ENCODE measurements at places on chromosomes 1 and 21. TPM values are rescaled to one million over a fixed set of nuclear protein-coding genes. Genes with fewer than 3 reads are reported as not detected.

DNA sequence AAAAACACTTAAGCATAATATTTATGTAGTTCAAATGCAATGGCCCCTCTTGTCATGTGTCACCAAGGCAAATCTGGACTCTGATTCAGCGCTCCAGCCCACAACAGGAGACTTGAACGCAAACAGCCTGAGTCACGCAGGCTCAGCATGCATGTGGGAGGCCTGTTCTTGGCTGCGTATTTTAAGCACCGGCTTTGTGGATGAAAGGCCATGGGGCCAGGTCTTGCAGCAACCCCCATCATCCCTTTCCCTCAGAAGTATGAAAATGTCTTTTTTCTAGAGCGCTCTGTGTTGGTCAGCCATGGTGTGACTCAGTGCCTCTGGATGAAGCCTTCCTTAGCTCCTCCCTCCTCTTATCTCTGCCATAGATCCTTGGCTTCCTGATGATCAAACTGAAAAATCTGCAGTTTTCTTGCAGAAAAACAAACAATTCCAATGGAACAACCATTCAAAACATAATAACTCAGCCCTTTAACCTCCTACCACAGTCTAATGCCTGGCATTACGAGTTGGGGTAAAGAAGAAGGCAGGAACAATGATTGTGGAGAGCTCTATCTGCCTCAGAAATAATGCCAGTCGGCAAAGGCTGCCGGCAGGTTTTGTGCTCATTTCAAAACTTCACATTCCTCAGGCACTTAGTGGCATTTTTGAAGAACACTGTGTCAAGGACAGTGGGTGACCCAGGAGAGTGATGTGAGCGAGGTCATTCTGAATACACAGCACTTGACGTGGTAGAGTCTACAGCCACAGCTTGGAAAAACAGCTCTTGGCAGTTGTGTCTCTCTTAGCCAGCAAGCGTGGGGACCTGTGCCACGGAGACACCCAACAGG, 167.5 kb downstream of the CLIC6 start:
- peaks cover 18% of the 10 kb centered on the region for H3K4me1 ChIP-seq
- peaks cover 16% of the 10 kb centered on the region for H3K36me3 ChIP-seq
- no peak overlapping the region for H3K4me3 ChIP-seq
- no peaks in the 10 kb centered on the region for H3K27me3 ChIP-seq
- no peak overlapping the region for H3K27ac ChIP-seq

DNA sequence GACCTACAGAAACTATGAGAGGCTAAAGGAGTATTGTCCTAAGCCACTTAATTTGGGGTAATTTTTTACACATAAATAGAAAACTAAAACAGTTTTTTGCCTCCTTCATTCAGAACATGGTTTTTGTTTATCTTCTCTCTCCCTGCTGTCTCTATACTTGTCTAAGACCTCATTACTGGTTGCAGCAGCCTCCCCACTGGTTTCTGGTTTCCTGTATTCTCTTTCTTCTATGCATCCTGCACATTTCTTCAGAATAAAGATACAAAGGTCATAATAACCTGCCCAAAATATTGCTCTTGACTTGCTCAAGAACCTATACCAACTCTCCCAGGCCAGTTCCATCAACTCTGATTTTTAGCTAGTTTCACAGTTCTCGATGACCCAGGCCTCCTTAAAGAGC, 19.8 kb upstream of the BOLA1 start:
- H3K4me1 ChIP-seq: peaks cover 47% of the 10 kb centered on the region
- H3K4me3 ChIP-seq: peak overlapping the region; percentile 29
- no peaks in the 10 kb centered on the region for H3K36me3 ChIP-seq
- no peaks in the 10 kb centered on the region for H3K27me3 ChIP-seq
- H3K27ac ChIP-seq: no peak overlapping the region
- DNase-seq: no peak

Gene F3
- total RNA-seq: 0.11 TPM

- peaks cover 28% of the 10 kb centered on the region for H3K36me3 ChIP-seq
- DNase-seq: no peak
- no peak overlapping the region for H3K4me3 ChIP-seq
- no peak overlapping the region for H3K27ac ChIP-seq
- peaks cover 7% of the 10 kb centered on the region for H3K4me1 ChIP-seq
Measured at GRCh38 chr1:44305962-44306422, 49.1 kb downstream of the ERI3 start.

DNA sequence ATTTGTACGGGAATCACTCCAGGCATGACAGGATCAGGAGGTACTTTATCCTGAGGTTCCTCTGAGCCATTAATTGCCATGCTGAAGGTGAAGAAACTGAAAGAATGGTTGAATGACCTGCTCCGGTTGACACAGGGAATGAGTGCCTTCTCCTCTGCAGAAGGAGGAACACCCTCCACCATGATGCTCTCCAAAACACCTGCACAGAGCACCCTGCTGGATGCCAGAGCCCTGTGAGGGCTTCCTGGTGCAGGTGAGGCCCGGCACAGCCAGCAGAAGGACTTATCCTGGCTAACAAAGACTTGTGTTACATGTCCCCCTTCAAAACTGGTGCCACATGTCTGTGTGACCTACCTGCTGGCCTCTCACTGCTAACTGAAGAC, 14.3 kb upstream of the LBR start:
- no peak overlapping the region for H3K4me3 ChIP-seq
- no peaks in the 10 kb centered on the region for H3K27me3 ChIP-seq
- peaks cover 58% of the 10 kb centered on the region for H3K4me1 ChIP-seq
- H3K36me3 ChIP-seq: no peaks in the 10 kb centered on the region
- H3K27ac ChIP-seq: no peak overlapping the region

Gene DNAJC28
- total RNA-seq: 0.63 TPM

DNA sequence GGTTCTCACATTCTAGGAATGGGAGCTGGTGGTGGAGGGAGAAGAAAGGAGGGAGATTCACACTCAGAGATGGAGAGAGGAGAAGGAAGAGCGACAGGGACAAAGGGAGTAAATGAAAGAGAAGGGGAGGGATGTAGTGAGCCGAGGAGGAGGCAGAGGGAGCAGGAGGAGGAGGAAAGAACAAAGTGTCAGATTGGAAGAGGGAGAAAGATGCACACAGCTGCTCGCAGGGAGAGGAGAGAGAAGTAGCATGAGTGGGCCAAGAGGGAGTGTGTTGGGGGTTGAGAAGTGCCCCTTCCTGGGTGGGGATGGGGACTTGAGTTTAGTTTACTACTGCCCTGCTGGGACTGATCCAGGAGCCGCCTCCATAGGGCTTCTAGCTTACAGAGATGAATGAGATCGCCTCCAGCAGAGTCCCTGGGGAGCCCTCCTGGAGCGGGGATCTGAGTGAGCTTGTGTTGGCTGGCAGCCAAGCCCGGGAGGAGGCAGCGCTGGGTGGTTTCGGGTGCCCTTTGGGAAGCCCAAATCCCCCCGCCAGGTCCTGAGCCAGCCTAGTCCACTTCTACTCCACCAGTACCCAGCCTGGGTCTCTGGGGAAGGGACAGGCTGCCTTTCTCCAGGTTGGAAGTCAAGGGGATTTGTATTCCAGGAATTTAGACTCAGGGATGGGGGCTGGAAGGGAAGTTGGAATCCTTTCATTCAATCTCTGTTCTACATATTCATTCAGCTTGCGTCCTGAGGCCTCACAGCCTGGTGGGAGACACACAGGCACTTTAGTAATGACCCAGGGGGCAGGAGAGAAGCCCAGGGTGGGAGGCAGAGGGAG, 20.9 kb downstream of the PTPRU start:
- H3K27me3 ChIP-seq: peaks cover 11% of the 10 kb centered on the region
- H3K4me3 ChIP-seq: no peak overlapping the region
- no peak overlapping the region for H3K27ac ChIP-seq
- DNase-seq: no peak
- H3K36me3 ChIP-seq: no peaks in the 10 kb centered on the region

DNA sequence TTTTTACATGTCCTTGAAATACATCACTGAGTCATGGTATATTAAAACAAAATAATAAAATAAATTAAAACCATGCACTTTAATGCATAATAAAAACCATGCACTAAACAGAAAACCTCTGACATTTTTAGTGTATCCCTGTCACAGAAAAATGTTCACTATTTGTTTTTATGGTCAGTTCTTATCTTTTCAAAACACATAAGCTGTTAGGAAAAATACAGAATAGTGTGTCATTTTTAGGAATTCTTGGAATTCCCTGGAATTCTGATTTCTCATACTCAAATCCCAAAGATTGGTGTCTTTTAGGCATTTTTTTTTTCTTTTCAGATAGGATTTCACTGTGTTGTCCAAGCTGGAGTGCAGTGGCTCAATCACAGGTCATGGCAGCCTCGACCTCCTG, 25.1 kb upstream of the TINAGL1 start:
- H3K27ac ChIP-seq: no peak overlapping the region
- DNase-seq: no peak
- no peak overlapping the region for H3K4me3 ChIP-seq
- H3K4me1 ChIP-seq: peaks cover 5% of the 10 kb centered on the region
- H3K36me3 ChIP-seq: no peaks in the 10 kb centered on the region

Gene ADAMTS4
- total RNA-seq: 0.37 TPM

GRCh38 chr1:173530795-173531693, 53.9 kb downstream of the PRDX6 start:
- H3K4me3 ChIP-seq: no peak overlapping the region
- no peaks in the 10 kb centered on the region for H3K36me3 ChIP-seq
- no peaks in the 10 kb centered on the region for H3K27me3 ChIP-seq
- H3K27ac ChIP-seq: no peak overlapping the region
- peaks cover 15% of the 10 kb centered on the region for H3K4me1 ChIP-seq

DNA sequence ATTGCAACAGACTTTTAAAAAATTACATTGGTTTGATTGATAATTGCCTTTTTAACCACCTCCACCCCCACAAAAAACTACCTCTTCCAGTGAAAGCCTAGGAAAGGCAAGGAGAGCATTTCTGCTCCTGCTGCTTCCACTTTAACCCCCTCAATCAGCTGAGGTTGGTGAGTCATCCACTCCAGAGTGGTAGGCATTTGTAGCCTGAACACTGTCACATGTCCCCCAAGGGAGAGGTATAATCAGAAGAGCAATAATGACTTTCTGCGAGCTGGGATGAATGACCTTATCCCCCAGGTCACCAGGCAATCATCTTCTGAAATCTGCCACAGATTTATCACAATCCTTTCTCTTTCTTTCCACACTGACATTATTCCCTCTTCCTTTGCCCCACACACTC, 126.6 kb upstream of the CAMK1G start:
- H3K27ac ChIP-seq: no peak overlapping the region
- no peaks in the 10 kb centered on the region for H3K4me1 ChIP-seq
- no peak for DNase-seq
- no peak overlapping the region for H3K4me3 ChIP-seq

Gene PRAMEF17
- not detected for total RNA-seq

All from CD8-positive, alpha-beta memory T cell (primary cell).